ENCODE measurements at places on chromosomes 5 and 9.
A peak's percentile ranks its signal among the peaks of the same experiment; 100 is the strongest.

- DNase-seq = no peak
Measured at GRCh38 chr9:88746743-88747398, 211.9 kb downstream of the NXNL2 start.

GRCh38 chr5:18985171-18985758 lies 1002.7 kb downstream of the CDH18 start:
- no peak for DNase-seq

- DNase-seq = no peak
Measured at GRCh38 chr9:71245651-71246050, 124.2 kb upstream of the TRPM3 start.

GRCh38 chr9:134073500-134073899 lies 5.7 kb upstream of the BRD3 start:
- no peak for DNase-seq

DNA sequence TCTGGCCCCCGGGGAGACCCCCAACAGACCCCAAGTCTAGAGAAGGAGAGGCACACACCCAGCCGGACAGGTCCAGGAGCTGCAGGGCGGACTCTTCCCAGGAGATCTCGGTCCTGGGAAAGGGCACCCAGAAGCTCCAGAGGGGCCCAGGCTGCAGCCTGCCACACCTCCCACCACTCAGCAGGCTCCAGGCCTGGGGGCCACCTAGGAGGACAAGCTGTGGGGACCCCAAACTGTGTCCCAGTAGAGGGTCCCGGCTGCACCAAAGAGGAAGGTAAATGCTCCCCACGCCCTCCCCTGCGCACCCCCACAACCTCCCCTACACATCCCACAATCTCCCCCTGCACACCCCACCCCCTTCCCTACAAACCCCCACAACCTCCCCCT lies 48.5 kb downstream of the PLEKHG4B start:
- DNase-seq = no peak

- no peak for DNase-seq
Measured at GRCh38 chr9:130487500-130487899, 42.7 kb downstream of the ASS1 start.

- no peak for DNase-seq
Measured at GRCh38 chr5:661891-662750, 31.0 kb downstream of the TPPP start.

GRCh38 chr5:68332080-68332451 lies 116.5 kb downstream of the PIK3R1 start:
- DNase-seq = no peak

DNA sequence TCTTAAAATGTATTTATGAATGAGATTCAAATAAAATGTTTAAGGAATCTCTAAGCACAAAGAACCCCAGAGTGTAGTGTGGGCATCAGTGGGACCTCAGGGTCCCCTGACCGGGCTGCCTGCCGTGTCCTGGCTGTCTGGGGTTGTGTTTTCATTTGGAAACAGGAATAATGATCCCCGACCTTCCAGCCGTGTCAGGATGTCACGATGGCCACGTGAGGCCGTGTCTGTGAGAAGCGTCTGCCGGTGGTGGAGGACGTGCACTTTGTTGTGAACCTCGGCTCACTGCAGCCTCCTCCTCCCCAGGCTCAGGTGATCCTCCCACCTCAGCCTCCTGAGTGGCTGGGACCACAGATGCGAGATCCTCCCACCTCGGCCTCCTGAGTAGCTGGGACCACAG lies 4.3 kb downstream of the TRAF2 start:
- no peak for DNase-seq

DNA sequence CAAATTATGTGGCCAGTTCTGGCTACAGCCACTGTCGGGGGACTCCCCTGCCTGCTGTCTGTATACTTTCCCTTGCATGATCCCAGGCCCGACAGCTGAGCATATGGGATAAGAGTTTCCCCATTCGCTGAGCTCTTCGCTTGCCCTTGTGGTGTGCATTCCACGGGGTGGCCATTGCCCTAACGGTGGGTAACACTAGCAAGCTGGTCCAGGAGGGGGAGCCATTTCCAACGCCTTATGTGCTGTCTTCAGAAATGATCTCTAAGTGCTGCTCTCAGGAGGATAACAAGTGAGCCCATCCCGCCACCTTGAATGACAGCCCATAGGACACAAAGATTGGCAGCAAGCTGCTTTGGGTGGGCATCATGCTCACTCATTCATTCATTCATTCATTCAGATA lies 190.9 kb downstream of the FSTL4 start:
- DNase-seq = no peak

GRCh38 chr5:177100714-177101121 lies 14.0 kb downstream of the FGFR4 start:
- DNase-seq = no peak

GRCh38 chr9:131943351-131943841 lies 136.3 kb downstream of the MED27 start:
- DNase-seq = no peak

DNA sequence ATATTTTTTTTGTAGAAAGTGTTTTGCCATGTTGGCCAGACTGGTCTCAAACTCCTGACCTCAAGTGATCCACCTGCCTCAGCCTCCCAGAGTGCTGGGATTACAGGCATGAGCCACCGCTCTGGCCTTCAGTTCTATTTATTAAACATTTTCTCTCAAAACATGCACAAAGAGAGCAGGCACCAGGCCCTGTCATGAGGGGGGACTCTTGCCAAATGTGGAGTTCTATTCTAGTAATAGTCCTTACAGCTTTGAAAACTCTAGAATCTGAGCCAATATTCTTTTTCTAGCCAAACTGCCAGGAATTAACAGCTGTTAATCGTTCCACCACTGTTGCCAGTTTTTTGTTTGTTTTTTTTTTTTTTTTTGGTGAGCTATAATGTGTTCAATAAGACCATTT lies 124.6 kb downstream of the TARS1 start:
- no peak for DNase-seq

GRCh38 chr5:14781106-14781505 lies 90.5 kb downstream of the ANKH start:
- no peak for DNase-seq

GRCh38 chr9:35609001-35609819 lies 4.1 kb downstream of the TESK1 start:
- no peak for DNase-seq

GRCh38 chr5:77797136-77797535 lies 21.0 kb upstream of the TBCA start:
- no peak for DNase-seq

- no peak for DNase-seq
Measured at GRCh38 chr9:123601828-123602227, 245.8 kb downstream of the CRB2 start.

DNA sequence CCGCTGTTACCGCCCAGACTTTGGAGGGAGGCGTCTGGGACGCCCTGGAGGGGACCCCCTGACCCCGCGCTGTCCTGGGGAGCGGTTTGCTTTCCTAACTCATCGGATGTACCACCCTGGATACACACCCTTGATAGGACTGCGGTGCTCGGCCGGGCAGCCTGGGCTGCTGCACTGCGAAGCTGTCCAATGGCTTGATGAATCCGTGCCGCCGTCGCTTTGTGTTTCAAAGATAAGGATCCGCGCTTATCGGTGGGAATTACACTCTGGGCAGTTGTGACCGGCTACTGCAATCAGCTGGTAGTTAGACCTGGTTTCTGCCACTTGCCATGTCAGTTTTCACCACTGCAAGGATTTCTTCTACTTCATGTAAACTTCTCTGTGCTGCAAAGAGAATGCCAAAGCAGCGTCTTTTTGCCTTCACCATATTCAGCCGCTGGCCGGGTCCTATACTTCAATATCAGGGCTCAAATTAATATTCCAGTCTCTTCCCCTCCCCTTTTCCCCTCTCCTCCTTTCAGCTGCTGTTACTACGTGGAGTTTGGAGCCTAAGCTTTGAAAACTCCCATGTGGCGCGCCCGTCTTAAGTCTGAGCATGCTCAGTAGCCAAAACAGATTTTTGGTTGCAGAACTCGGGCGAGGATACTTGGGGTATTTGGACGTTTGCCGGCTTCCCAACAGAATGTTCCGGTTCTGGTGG lies 727 bp downstream of the SMAD5 start:
- DNase-seq = peak; percentile 24

- DNase-seq = no peak
Measured at GRCh38 chr9:38086496-38086895, 17.5 kb upstream of the SHB start.

DNA sequence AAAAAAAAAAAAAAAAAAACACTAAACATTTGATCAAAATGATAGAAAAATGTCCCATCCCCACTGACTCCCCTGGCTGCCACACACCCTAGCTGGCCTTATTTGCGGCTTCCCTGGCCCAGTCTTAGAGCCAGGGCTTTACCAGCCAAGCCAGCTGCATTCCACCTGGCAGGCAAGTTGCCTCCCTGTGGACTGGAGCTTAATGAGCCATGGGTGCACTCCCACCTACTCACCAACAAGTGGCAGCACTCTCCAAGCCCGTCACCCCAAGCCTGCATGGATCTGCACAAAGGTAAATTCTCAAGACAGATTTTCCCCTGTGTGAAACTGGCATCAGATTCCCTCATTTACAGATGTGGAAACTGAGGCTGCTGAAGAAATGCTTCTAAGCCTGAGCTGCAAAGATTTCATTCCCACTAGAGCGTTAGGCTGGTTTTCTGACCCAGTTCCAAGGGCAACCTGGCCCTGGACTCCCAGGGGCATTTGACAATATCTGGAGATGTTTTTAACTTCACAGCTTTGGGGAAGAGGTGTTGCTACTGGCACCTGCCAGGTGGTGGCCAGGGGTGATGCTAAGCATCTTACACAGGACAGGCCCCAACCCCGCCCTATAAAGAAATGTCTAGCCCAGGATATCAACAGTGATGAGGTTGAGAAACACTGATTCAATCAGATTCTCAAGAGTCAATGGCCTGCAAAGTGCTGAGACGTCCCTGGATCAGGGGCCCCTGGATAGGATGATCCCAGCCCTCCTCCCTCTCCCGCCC lies 21.9 kb upstream of the VDAC1 start:
- peak; percentile 57 for DNase-seq

DNA sequence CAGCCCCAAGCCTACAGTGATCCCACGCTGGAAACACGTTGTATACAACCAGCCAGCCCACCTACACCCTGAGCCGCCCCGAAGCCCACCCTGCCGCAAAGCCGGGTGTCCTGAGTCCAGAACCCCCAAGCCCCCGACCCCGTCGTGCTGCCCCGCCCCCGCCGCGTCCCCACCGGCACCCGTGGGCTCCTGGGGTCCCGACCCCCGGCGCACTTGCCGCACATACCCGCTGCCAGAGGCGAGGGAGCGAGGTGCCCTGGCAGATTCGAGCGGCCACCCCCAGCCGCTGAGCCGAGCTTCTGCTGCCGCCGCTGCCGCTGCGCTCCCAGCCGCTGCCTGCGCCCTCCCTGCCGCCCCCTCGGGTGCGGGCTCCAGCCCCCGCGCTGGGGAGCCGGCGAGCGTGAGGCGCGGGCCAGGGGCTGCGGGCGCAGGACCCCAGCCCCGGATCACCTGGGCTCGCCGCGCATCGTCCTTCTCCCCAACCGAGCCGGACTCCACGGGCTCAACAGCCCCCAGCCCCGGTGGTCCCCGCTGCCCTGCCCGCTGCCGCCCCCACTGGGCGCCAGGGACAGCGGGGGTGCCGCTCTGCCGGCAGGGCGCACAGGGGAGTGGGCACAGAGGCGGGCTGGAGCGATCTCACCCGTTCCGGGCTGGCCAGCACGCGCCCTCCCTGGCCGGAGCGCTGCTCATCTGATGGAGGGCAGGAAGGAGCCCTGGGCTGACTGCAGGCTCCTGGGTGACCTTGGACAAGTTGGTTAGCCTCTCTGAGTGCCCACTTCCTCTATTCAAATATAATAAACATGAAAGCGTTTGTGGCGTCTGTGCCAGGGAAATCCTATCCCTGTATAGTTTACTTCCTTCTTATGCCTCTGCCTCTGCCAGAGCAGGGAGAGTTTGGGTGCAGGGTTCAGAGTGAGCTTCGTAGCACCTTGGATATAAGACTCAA lies at the start of gene HTR4:
HTR4 (minus strand) TSS at position 692 of the 946 bp plus-strand sequence. CDS start 17,513 bp downstream, outside the sequence.
- no peak for DNase-seq

DNA sequence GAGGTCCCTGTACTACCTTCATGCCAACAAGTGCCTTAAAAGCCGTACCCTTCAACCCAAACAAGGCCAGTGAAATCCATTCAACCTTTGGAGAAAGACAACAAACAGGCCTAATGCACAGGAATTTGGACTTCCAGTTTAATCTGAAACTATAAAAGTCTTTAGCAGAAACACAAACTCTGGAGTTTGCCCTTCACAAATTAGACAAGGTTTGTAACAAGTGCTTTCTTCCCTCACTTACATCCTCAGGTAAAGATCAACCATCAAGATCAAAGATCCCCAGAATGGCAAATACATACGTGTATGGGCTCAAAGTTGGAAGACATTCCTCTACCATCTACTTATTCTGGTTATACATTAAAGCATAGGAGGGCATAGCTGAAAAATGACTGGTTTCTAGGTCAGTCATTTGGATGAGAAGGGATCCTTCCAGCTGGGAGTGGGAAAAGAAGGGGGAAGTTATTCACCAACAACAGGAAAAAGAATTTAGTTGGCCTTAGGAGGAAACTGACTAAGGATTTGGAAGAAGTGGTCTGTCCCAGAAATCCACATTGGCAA lies 2.0 kb downstream of the DAB2 start:
- DNase-seq = no peak

- DNase-seq = no peak
Measured at GRCh38 chr9:23677446-23677845, 148.6 kb downstream of the ELAVL2 start.

GRCh38 chr5:141958546-141959172 lies 657 bp upstream of the PCDH12 start:
- DNase-seq = peak; percentile 11

DNA sequence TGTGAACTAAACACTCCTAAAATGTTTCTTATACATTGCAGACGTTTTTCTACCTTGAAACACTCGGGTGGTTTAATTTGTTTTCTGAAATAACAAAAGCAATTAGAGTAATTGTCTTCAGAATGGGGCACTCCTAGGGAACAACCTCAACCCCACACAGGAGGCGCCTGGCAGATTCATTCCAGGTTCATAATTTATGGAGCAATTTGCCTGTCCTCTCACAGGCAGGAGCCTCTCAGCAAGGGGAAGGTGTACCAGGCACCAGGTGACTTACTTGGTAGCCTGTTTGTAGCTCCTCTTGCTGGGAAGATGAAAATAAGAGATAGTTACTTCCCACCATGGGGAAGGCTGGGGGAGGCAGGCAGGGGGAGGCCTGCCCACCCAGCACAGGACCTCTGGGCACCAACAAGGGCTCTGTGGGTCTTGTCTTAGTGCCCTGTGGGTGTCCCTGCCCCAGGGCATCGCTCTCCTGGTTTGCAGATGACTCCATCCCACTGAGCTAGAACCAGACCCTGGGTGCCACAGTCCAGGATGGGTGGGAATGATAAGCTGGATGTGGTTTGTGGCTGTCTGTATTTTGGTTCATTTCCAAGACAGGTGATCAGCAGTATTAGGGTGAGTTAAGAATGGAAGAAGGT lies 144.4 kb downstream of the FSTL4 start:
- DNase-seq = no peak
